ENCODE measurements at places on chromosomes 2 and 18.

DNA sequence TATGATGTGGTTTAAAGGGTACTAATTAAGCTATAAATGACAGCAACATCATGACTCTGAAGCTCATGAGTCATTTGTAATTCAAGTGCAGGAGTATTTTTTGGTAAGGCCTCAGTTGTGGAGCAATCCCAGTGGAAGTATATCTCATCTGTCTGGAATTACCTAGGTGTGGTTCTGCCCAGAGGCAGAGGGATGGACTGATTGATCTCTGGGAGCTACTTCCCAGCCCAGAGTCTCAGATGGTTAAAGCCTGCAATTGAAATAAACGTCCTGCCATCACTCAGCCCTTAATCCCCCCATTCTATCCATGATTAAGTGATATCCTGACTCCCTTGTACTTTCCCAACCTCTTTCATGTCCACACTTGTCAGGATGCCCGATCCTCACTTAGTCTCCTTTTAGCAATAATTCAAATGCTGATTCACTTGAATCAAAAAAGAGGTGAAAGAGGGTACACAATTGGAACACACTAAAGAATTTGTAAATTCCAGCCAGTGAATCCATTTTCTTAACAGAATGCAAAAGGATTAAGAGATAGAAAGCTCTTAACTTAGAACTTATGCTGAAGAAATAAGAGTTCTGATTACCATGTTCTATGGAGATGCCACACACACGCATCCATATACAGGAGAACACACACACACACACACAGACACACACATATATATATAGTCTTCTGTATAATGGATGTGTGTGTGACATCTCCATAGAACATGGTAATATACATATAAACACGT lies 664.4 kb downstream of the NYAP2 start:
- DNase-seq, result no peak

- no peak for DNase-seq
Observed at GRCh38 chr2:60794271-60794863, 38.3 kb downstream of the PAPOLG start.

GRCh38 chr2:19480673-19481072 lies 122.2 kb upstream of the OSR1 start:
- DNase-seq, result no peak

DNA sequence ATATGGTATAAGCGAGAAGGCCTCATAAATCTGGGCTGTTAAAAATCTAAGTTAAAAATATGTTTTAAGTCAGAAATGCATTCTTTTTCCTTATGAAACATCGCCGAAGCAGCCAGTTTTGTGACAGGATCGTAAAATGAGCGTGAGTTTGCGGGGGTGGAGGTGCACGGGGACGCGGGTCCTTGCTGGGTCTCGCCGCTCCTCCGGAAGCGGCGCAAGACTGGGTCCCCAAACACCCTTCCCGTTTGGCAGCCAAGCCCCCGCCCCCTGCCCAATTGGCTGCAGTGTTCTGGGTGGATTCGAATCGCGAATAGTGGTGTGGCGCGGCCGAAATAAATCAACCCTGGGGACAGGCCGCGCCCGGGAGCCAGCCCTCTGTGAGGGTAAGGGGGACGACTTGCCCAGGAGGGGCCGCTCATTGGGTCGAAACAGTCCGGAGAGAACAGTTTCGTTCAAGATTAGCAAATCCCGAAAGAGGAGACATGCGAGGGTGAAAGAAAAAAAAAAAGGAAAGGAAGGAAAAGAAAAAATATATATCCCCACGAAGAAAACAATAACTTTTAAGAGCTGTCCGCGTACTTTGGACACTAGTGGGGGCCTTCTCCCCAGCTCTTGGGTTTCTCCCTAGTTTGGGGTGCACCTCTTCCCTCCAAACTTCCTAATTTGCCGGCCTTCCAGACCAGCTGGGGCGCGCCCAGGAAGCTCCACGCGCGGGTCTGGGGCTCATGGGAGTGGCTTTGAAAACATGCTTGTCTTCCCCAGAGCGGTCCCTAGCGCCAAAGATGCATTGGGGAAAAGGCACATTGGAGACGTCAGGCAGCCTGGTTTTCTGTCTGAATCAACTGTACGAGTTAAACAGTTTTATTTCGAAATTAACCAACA lies 3.1 kb upstream of the GATA6 start:
- DNase-seq, result no peak

GRCh38 chr2:206764673-206765241 lies 371 bp downstream of the MDH1B start:
- DNase-seq, result no peak

GRCh38 chr2:100887713-100888495 lies 68.0 kb downstream of the NPAS2 start:
- DNase-seq, result no peak

- no peak for DNase-seq
Observed at GRCh38 chr2:152453129-152453911, 118.3 kb downstream of the FMNL2 start.

- DNase-seq, result no peak
Observed at GRCh38 chr2:54189539-54189938, 66.5 kb downstream of the TSPYL6 start.

- DNase-seq, result no peak
Observed at GRCh38 chr2:195027947-195028346, 629.1 kb upstream of the SLC39A10 start.

DNA sequence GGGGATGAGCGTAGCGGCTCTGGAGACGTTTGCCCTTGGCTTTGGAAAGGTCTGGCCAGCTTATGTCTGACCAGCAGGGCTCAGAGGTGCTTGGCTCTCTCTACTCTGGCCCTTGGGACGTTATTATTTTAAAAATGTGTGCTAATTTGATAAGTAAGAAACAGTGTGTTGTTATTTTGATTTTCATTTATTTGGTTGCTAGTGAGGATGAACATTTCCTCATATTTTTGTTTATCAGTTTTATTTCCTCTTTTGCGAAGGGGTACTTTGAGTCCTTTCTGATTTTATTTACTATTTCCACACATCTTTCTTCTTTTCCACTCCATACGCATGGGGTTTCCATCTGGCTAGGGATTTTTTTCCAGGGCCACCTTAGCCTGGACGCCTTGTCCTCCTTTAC lies 11.4 kb downstream of the CXCR4 start:
- no peak for DNase-seq

GRCh38 chr2:139228276-139228675 lies 448.1 kb upstream of the NXPH2 start:
- DNase-seq, result no peak

All from stimulated activated CD8-positive, alpha-beta memory T cell treated with anti-CD3 and anti-CD28 coated beads, Interleukin-15, amount 100 ng/mL, for 24 hours (primary cell).